ENCODE measurements at places on chromosomes 2 and 18. TPM values are rescaled to one million over a fixed set of nuclear protein-coding genes. Genes with fewer than 3 reads are reported as not detected.

DNA sequence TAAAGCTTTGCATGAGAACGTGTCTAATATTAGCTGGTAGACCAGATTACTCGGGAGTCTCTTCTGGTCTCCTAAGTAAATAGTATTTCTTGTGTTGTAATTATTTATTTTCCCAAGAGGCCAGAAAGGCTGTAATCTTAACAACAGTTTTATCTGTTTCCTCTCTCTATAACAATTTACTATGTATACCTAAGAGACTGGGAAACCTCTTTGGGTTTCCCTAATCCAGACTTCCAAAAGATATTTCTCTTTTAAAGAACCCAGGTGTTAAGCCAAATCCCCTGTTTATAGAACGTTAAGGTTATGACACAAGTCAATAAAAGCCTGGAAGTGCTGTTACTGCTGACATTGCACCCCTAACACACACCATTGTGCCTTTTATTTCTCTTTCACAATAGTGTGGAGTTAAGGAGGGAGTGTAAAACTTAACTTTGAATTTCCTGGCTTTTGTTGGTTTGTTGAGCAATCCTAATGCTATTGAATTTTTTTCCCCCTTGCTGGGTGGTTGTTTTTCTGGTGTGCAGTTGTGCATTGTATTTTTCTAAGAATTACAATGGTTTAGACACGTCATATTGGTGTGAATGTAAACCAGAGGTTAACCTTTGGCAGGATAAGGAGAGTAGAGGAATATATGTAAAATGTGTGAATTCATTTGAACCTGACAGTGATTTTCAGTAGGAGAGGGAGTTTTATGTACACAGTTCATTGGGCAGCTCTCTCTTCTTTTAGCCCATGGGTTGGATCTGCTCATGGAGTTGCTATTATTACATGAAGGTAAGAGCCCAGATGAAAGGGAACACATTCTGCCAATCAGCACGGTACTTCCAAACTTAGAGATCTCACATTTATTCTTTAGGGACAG, 192.8 kb downstream of the MTX2 start:
- DNase-seq = no peak

GRCh38 chr2:229660391-229660790, 54.0 kb downstream of the DNER start:
- no peak for DNase-seq

- no peak for DNase-seq
These were observed 170.6 kb downstream of the FHOD3 start for GRCh38 chr18:36468161-36468560.

DNA sequence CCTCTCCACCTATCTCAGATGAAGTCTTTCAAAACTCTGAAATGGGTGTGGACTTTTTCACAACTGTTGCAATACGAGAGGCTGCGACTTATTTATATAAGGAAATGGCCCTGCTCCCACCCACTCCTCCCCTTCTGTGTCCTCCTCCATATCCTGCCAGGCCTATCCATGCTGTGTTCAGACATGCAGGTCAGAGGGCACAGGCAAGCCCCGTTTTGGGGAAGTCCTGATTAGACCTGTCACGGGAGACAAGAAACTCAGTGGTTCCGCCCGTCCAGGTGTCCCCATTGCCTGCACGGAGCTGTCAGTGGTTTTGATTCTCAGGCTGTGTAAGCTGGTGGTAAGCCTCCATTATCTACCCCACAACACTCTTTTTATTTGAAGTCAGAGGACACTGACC, 99.6 kb upstream of the MGAT5 start:
- DNase-seq = no peak

DNA sequence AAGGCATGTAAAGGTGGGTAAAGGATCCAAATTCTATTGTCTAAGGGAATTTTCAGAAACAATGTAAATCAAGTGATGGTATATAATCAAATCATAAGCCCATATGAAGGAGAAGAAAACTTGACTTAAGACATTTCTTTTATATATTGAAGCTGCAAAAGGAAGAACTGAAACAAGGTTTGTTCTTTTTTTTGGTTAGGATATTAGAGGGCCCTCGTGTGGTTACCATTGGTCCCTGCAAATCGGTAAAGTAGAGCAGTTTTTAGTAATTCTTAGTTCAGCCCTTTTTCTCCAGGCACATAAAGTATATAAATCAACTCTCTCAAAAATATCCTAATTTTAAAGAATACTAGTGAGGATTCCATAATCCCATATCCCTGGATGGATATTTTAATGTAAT, 105.6 kb upstream of the STK17B start:
- DNase-seq = peak; percentile 19

GRCh38 chr2:128348701-128349100, 30.0 kb upstream of the HS6ST1 start:
- DNase-seq = no peak

GRCh38 chr2:164574931-164575330, 46.4 kb downstream of the GRB14 start:
- no peak for DNase-seq

GRCh38 chr18:57583297-57583835, 3.1 kb downstream of the FECH start:
- DNase-seq = no peak

GRCh38 chr2:132849118-132849517, 179.1 kb upstream of the LYPD1 start:
- no peak for DNase-seq

GRCh38 chr2:120988051-120988699, 252.5 kb downstream of the GLI2 start:
- no peak for DNase-seq

- DNase-seq = no peak
These were observed 758.7 kb upstream of the FSHR start for GRCh38 chr2:49913025-49913424.

GRCh38 chr2:46914578-46915230, 902 bp downstream of the MCFD2 start:
- no peak for DNase-seq

- DNase-seq = no peak
These were observed 43.4 kb upstream of the KYNU start for GRCh38 chr2:142834021-142834420.

- DNase-seq = no peak
These were observed 341.0 kb downstream of the MEIS1 start for GRCh38 chr2:66775730-66776422.

DNA sequence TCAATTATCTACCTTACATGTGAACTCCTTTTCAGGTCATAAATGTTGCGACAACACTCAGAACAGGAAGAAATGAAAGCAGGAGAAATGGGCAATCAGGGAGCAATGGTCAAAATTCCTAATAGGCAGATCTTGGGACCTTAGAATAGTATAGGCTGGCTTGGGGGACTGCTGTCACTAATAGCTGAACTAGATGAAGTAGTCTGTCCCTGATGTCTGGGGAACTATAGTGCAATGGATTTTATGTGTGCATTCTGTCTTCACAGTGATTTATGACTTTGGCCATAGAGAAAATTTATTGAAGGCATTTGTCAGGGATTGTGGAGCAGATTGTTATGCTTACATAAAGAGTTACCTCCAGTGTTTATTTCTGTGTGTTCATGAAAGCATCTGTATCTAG, 6.1 kb upstream of the DPP10 start:
- DNase-seq = no peak

- peak; percentile 50 for DNase-seq
These were observed at the start of gene FHOD3 for GRCh38 chr18:36297417-36298125. Gene FHOD3, plus strand, starts transcription at chr18:36297713. Its CDS starts 123 bp downstream, at chr18:36297836.

GRCh38 chr2:118264232-118264990, 176.1 kb downstream of the INSIG2 start:
- DNase-seq = no peak

- DNase-seq = no peak
These were observed 57.0 kb downstream of the TTC32 start for GRCh38 chr2:19844750-19845149.

GRCh38 chr18:4319738-4320677, 135.1 kb downstream of the DLGAP1 start:
- DNase-seq = no peak

GRCh38 chr18:64949885-64950284, 800.9 kb upstream of the CDH7 start:
- no peak for DNase-seq

Gene CD8B2
- not detected for total RNA-seq

Gene CHAC2
- 6.1 TPM for total RNA-seq

Gene EGR4
- total RNA-seq = not detected

Gene PRSS56
- total RNA-seq = not detected

Gene RFX8
- total RNA-seq = 8.0 TPM

Gene LRRTM1
- not detected for total RNA-seq

Gene ZEB2
- total RNA-seq = 66.2 TPM

Gene KYNU
- 0.55 TPM for total RNA-seq

Gene RUFY4
- not detected for total RNA-seq

Gene SCYGR5
- not detected for total RNA-seq

Gene RALBP1
- total RNA-seq = 53.8 TPM
